ENCODE measurements at places on chromosomes 4 and X.
A peak's percentile ranks its signal among the peaks of the same experiment; 100 is the strongest.

- DNase-seq, result no peak
Measured at GRCh38 chr4:93746031-93746430, 82.5 kb upstream of the ATOH1 start.

GRCh38 chr4:65645185-65645584 is 25.1 kb downstream of the EPHA5 start:
- DNase-seq, result no peak

DNA sequence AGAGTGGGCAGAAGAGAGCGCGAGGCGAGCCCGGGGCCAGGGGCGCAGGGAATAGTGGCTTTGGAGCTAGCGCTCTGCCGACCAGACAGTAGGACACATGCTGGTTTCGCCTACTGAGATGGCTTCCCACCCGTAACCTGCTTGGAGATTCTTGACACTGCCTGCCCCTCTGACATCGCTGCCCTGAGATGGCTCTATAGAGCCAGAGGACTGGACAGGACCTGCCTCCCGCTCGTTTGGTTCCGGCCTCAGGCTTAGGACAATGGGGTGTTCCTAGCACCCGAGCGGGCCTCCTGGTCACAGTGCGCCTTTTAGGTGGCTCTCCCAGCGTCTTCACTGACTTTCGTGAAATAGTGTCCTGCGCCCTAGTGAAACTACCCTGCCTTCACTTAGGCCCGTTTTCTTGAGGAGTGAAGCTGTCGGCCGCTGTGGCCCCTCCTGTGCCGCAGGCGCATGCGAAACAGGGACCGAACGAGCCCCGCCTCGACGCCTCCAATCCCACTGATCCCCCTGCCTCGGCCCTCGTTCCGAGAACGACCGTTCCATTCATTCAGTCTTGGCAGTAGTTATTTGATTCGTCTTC is 608 bp downstream of the TAF1 start:
- DNase-seq, result no peak

- no peak for DNase-seq
Measured at GRCh38 chr4:146033149-146033548, 94.5 kb upstream of the ZNF827 start.

- DNase-seq, result no peak
Measured at GRCh38 chrX:50577326-50577725, 106.7 kb upstream of the DGKK start.

DNA sequence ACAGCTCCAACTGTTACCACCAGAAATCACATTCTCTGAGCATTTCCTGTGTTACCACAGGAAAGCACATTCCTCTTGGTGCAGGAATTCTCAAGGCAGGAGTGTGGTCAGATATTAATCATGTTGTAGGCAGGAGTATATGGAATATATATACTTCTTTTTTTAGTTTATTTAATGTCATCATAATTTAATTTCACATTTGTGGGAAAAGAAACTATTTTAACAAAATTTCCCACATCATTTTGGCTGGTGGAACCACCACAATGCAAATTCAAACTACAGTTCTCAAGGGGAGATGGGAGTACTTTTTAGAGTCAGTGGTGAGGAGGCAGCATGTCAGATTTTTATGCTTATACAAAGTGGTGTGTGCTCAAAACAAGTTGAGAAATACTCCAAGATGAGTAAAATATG is 139.0 kb downstream of the ATP10D start:
- no peak for DNase-seq

DNA sequence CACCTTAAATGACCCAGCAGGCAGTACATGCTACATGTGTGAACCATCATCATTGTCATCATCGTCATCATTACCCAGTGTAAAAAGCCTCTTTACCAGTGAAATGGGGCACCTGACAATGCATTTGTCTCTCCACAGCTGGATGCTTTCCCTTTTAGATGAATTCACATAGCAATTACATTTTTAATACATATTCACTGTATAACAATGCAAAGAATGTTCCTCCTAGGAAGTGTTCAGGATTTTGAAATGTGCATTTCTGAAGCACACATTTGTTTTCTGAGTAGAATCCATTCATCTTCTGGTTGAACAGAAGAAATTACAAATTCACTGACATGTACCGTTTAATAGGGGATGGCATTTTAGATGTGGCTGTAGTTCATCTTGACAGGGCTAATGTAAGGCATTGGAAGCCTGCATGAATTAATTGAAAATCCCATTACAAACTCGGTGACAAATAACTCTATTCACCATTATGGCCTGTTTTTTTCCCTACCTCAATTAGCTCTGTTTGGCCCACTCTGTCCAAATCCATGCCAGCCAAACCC is 111.1 kb downstream of the SH3RF1 start:
- DNase-seq, result no peak

- no peak for DNase-seq
Measured at GRCh38 chr4:152554742-152555141, 18.9 kb upstream of the FBXW7 start.

DNA sequence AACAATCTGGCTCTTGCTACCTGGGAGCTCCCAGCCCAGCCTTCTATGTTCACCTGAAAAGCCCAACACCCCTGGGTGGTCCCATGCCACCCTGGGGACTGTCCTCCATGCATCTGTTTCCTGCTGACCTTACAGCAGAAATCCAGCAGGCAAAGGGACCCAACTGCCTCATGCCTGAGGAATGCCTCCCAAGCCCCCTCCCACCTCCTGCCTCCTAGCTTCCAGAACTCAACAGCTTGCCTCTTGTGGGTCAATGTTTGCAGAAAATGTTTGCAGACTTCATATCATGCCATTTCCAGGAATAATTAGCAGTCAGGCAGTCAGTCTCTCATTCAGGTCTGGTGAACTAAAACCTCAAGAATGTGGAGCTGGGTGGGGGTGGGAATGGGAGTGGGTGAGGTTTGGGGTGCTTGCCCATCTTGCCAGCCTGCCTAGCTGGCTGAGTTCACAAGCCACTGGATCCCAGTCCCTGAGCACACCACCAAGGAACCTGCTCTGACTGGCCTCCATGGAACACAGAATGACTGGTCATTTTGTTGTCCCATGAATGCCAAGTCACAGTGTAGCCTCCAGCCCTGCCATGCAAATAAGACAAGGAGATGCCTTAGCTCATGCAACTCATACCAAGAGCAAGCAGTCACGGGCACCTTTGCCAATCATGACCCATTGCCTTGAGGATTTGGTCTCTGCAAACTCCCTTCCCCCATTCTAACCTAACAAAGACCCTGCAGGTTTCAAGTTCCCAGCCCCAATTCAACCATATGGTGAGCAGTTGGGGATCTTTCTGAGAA is 12.1 kb upstream of the PLAC1 start:
- no peak for DNase-seq

- no peak for DNase-seq
Measured at GRCh38 chr4:48954314-48954713, 31.8 kb upstream of the CWH43 start.

DNA sequence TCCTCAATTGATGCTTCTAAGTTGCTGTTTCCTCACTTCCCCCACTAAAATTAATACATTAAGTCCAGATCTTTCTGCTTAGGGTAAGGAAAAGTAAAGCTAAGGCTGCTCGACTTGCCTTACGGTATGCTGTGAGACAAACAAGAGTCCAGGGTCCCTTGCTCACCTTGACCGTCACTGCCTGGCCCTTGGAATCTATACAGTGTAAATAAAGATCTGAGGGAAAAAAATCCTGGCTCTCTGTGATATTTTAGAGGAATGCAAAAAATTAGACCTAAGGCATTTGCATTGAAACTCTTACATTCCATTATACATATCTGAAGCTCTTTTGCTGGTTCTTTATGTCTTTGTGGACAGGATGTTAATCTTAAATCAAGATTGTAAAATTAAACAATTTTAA is 129.6 kb upstream of the HCCS start:
- DNase-seq, result no peak

DNA sequence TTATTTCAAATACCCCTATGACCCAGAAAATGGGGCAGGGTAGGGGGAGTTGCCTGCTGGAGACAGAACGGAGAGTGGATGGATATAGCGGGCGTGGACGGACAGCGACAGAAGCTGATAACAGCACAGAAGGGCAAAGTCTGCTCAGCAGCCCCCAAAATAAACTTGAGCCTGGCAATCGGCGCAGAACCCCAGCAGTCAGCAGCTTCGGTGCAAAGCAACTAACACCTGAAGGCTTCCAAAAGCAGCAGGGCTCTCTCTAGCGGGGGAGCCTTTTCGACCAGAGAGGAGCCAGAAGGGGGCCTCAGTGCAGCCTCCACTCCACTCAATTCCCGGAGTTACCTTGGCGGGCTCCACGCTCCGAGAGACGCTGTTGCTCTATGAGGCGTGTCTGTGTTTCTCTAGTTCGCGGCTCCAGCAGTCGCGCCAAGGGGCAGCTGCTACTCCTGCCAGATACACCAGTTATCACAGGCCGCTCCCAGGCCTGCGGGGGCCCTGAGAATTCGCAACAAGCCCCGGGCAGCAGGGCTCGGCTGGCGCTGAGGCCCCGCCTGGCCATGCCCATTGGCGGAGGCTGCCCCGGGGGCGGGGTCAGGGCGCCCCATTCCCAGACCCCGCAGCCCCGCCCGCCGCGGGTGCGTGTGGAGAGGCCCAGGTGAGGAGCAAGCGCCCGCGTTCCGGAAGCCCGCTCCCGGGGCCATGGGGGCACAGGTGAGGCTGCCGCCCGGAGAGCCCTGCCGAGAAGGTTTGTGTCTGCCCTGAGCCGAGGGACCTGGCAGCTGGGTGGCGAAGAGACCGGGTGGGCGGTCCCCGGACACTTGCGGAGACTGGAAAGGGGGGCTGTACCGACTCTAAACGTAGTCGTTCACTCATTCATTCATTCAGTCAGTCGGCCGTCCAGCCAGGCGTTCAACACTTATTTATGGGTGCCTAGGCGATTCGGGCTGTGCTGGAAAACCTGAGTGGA is at the start of the genes CNGA1 and NIPAL1:
TSS of gene CNGA1 (minus strand) at position 541 of the 967 bp plus-strand sequence. CDS start 63,992 bp downstream, outside the sequence.
TSS of gene NIPAL1 (plus strand) at position 632 of the 967 bp plus-strand sequence. CDS start at position 700, 68 bp downstream.
- peak; percentile 40 for DNase-seq

DNA sequence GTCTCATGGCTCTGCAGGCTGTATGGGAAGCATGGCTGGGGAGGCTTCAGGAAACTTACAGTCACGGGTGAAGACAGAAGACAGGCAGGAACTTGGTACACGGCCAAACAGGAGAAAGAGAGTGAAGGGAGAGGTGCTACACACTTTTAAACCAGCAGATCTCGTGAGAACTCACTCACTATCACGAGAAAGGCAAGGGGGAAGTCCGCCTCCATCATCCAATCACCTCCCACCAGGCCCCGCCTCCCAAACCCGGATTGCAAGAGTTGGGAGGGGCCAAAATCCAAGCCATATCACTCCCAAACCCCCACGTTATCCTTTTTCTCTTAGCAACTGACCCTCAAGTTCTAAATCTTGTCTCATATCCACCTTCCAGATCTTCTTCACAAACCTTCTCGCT is 1710.5 kb upstream of the TENM3 start:
- no peak for DNase-seq

- DNase-seq, result no peak
Measured at GRCh38 chr4:89044147-89044900, 12.7 kb downstream of the FAM13A start.

DNA sequence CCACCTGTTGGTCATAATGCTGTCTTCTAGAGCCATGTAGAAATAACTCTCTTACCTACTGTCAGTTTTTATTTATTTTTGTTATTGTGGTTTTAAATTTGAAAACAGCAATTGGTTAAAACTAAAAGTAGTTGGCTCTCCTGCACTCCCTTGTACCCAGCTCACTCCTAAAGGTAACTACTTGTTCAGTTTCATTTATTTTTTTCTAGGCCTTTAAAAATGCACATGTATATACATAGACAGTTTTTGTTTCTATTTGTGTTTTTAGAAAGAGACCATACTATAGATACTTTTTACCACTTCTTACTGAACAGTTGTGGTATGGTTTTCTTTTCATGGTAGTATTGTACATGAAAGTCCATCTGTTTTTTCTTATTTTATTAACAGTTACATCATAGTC is 16.8 kb downstream of the SMAD1 start:
- DNase-seq, result no peak

DNA sequence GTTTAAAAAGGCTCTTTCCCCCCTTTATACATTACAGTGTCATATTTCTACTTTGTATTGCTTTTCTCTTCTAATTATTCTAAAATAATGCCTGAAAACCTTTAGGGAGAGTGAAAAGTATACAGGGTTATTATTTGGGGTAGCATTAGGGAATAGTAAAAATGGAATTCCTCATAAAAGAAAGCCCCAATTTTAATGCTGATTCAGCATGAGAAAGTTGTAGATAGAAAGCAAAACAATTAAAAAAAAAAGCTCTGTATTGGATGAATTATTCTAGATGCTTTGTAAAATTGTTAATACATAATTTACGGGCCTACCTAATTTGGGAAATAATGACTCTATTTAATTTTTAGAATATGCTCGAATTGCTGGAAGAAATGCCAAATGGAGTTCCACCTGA is 92.4 kb downstream of the RS1 start:
- DNase-seq, result no peak

DNA sequence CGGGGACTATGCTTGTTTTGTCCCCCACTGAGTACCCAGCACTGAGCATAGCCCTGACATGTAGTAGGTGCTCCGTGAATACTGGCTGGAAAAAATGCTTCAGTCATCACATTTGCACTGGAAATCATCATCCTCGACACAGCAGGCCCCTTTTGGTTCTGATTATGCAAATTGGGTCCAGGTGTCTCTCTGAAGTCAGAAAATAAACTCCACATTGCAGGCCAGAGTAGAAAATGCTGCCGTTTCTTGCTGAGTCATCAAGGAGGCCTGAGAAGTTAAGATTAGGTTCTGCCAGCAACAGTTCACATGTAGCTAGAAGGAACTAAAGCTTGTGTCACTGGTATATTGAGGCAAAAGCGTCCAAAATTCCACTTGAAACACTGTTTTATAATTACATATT is 15.0 kb upstream of the STK32B start:
- no peak for DNase-seq

DNA sequence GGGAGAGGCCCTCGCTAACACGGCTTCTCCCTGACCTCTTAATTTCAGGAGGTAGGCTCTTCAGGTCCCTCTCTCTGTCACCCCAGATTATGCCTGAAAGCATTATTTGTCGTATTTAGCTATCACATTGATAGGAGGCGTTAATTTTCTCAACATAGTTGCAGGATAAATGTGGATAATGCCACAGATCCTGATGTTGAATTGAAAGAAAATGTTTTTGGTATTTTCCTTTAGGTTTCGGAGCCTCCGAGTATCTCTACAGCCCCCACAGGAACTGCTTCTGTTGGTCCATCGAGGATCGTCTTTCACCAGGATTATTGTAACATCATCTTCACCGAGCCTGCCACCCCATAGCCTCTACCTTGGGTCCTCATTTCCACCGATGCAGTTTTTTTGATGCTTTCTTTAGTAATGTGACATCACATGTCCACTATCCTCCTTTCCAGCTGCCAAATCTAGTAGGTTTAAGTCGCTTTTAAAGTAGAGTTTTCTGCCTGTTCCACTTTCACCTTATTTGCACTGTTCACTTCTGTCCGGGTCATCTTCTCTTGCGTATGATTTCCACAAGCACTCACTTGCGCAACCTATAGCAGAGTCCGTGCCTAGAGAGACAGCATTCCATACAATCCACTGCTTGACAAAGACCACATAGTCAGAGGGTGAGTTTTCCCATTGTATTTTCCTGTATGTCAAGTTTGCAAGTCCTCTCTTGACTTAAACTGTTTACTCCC is 665 bp downstream of the TIGD2 start:
- no peak for DNase-seq

- no peak for DNase-seq
Measured at GRCh38 chr4:89022426-89023128, 34.4 kb downstream of the FAM13A start.
